ENCODE measurements at places on chromosomes 6 and 20. TPM values are rescaled to one million over a fixed set of nuclear protein-coding genes. Genes with fewer than 3 reads are reported as not detected.

The ANKS1A gene
- 9.0 TPM for total RNA-seq

The SLC13A3 gene
- total RNA-seq = 0.38 TPM

The LAMA2 gene
- total RNA-seq = 64.3 TPM

The CTCFL gene
- total RNA-seq = not detected

The RNGTT gene
- total RNA-seq = 28.9 TPM

The SIRPB2 gene
- not detected for total RNA-seq

The TUBB2B gene
- 6.9 TPM for total RNA-seq

The DDRGK1 gene
- 41.2 TPM for total RNA-seq

The SMOC2 gene
- total RNA-seq = not detected

The AVP gene
- not detected for total RNA-seq

The ARG1 gene
- not detected for total RNA-seq

The C6orf163 gene
- 0.77 TPM for total RNA-seq
